Dorsolateral prefrontal cortex (tissue), 122 donors: ENCODE measurements at places on chromosomes 5 and 9.

GRCh38 chr9:136124976-136125692 lies 6.5 kb upstream of the TMEM250 start:
- DNase-seq: no peak

DNA sequence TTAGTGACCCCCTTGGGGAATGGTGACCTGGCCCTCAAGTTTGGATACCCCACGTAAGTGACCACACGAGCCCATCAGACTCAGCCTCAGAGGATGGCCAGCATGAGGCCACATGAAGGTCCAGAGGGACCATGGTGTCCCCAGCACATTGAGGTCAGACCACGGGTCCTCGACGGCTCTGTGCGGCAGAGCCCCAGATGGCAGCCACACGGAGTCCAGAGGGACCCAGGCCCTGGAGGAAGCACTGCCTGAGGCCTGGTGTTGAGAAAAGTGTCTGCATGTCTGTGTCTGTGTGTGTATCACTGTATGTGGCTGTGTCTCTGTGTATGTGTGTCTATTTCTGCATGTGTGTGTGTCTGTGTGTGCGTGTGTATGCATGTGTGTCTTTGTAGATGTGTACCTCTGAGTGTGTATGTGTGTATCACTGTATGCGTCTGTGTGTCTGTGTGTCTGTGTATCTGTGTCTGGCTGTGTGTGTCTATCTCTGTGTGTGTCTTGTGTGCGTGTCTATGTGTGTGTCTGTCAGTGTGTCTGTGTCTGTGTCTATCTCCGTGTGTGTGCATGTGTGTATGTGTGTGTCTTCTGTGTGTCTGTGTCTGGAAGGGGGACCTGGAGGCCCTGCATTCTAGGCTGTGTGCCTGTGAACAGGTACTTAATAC lies 992 bp downstream of the LCNL1 start:
- DNase-seq: no peak

DNA sequence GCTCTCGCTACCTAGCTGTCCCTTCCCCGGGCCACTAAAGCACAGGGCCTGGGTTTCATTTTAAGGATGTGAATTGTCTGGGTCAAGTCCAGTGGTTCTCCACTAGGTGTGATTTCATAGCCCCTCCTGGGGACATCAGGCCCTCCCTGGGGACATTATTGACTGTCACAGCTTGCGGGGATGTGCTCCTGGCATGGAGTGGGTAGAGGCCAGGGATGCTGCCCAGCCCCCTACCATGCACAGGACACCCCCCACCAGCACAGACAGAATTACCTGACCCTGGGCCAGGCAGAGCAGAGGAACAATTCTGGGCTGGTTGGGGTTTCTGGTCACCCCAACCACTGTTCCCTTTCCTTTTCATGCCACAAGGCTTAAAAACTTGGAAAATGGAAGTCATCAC lies 4.1 kb downstream of the FAM78A start:
- no peak for DNase-seq

DNA sequence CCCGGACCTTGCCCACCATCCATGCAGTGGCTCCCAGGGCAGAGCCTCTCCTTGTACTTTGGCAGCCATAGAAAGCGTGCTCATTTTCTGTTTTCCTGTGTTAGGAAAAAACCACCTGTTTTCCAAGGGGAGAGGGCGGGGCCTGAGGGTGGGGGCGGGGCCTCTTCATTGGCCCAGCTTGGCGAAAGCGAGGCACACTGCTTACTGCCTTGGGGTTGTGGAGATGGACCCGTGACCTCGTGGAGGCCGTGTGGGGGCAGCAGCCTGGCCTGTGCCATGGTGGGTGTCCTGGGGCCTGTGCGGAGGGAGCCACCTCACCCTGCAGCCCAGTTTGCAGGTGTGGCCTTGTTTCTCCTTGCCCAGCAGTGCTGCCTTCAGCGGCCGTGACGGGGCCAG lies 4.4 kb upstream of the TOR4A start:
- DNase-seq: no peak
